ENCODE measurements at places on chromosomes 1 and 21.

DNA sequence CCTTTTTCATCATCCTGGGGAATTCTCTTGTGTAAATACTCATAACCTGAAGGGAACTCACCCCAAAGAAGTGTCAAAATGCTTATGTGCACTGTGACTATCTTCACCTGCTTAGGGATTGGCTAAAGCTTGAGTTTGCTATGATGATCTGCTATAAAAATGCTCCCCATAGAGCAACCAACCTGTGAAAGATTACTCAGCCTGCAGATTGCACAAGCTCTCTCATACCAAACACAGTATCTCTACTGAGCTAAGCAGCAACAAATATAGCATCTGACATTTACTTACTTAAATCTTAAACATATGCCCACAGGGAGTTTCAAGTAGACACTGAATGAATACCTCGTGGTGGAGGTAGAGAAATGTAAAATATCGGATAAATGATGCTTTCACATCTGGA is 725.8 kb downstream of the MRPL39 start:
- no peak for DNase-seq

- no peak for DNase-seq
Measured at GRCh38 chr1:22309572-22309971, 142.1 kb upstream of the ZBTB40 start.

GRCh38 chr1:36775716-36776115 is 258.6 kb downstream of the GRIK3 start:
- DNase-seq = no peak

GRCh38 chr1:225425201-225425786 is 2.5 kb downstream of the LBR start:
- no peak for DNase-seq

GRCh38 chr1:205592443-205593003 is 39.3 kb downstream of the ELK4 start:
- DNase-seq = no peak

- DNase-seq = no peak
Measured at GRCh38 chr1:151085953-151086559, 15.5 kb downstream of the GABPB2 start.

DNA sequence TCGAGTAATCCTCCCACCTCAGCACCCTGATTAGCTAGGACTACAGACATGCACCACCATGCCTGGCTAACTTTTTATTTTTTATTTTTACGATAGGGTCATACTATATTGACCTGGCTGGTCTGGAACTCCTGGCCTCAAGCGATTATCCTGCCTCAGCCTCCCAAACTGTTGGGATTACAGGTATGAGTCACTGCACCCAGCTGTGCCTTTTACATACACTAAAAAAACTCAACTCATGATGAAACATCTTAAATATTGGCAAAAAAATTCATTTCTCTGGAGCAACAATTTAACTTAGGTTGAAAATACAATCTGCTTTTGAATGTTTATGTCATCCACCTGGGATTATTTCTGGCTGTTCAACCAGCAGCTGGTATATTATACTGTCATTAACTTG is 598.3 kb upstream of the ZP4 start:
- no peak for DNase-seq

GRCh38 chr21:43300496-43301408 is 126.2 kb downstream of the SIK1 start:
- DNase-seq = no peak

DNA sequence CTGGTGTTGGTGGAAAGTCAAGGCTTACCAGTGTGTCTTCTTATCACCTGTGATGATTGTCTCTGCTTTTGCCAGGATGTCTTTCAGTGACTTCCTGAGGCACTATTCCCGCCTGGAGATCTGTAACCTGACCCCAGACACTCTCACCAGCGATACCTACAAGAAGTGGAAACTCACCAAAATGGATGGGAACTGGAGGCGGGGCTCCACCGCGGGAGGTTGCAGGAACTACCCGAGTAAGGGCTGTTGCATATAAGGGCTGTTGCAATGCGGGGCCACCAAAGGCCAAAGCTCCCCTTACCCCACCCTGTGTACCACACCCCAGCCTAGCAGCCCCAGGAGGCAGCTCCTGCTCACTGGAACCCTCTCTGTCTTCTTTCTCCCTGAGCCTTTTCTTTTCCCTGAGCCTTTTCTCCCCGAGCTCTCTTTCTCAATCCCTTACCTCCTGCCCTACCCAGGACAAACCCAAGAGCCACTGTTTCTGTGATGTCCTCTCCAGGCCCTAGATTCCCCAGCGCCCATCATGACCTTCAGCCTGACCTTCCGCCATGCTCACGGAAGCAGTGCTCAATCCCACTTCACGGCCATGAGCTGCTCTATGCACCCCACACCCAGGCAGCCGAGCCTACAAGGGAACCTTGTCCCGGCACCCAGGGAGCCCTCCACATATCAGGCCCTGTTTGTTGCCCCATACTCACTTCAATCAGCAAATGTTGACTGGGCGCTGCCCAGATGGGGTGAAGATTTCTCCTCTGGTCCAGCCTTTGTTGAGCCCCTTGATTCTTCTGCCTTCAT is 40.6 kb downstream of the CAPN2 start:
- no peak for DNase-seq

- no peak for DNase-seq
Measured at GRCh38 chr1:29757866-29758780, 521.8 kb downstream of the PTPRU start.

DNA sequence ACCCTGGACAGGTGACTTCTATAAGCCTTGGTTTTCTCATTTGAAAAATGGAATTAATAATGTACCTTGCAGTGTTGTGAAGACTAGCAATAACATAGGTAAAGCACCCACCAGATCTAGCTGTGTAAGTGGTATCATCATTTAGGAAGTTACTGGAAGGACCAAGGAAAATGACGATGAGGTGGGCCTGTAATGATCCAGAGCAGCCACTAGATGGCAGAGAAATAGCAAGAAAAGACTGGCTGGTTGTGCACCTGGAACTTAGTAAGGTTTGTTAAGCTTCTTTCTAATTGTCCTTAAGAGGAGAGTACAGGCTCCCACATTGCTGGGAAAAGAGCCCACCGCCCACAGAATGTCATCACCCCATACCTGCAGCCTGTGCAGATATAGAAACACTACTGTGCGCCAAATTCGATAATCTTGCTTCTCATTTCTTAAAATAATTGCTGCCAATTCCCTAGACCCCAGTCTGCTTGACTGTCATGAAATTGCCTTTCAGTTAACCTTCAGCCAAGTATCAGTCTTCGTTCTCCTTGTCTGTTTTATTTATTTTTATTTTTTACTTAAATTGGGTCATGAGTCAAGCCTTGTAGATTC is 37.2 kb downstream of the WNT4 start:
- DNase-seq = no peak

DNA sequence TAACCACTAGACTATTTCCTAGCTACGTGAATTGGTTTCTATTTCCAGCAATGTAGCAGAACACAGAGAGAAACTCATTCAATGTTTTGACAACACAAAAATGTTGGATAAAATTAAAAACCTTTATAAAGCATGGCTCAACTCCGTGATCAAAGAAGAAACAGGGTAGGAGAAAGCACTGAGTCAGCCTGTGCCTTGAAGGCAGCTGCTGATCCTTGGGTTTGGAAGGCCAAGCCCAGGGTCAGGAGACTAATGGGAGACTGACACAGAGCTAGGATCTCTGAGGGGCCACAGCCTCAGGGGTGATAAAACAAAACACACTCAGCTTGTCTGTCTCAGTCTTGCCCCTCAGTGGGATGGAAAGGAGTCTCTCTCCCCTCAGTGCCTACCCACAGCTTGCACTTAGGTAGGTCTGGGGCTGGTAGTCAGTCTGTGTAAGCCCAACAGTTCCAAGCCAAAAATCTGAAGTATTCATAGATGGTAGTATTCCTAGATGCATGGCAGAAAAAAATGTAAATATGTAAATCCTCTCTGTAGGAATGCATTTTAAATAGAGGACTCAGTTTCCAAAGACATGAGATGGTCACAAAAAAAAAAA is 53.3 kb downstream of the B3GALNT2 start:
- no peak for DNase-seq
